ENCODE measurements at places on chromosomes 11 and 22. TPM values are rescaled to one million over a fixed set of nuclear protein-coding genes. Genes with fewer than 3 reads are reported as not detected.

DNA sequence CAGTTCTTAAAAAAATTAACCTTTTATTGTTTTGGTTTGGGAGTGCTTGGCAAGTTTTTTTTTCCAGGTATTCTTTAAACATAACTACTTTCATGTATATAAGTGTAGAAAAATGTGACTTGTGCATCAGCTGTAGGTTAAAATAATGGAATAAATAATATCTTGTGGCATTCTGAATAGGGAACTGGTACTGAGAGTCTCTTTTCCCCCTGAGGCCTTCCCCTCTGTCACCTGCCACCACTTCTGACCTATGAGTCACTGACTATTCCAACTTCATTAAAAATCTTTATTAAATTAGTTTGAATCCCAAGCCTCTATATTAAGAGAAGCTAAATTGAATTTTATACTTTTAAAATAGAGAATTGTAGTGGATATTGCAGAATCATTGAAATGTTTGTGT, 805.7 kb downstream of the METTL15 start:
- H3K4me3 ChIP-seq = no peak overlapping the region
- DNase-seq = no peak
- H3K36me3 ChIP-seq = no peaks in the 10 kb centered on the region
- H3K4me1 ChIP-seq = no peaks in the 10 kb centered on the region

GRM5 gene
- not detected for polyA plus RNA-seq

BEST1 gene
- 1.5 TPM for polyA plus RNA-seq

DYNC2H1 gene
- 0.20 TPM for polyA plus RNA-seq

GRCh38 chr11:72635309-72635915, 38.8 kb downstream of the PDE2A start:
- H3K4me1 ChIP-seq = no peaks in the 10 kb centered on the region
- DNase-seq = no peak
- peaks cover 2% of the 10 kb centered on the region for H3K27me3 ChIP-seq
- H3K4me3 ChIP-seq = no peak overlapping the region
